ENCODE measurements at places on chromosomes 2 and 18.

DNA sequence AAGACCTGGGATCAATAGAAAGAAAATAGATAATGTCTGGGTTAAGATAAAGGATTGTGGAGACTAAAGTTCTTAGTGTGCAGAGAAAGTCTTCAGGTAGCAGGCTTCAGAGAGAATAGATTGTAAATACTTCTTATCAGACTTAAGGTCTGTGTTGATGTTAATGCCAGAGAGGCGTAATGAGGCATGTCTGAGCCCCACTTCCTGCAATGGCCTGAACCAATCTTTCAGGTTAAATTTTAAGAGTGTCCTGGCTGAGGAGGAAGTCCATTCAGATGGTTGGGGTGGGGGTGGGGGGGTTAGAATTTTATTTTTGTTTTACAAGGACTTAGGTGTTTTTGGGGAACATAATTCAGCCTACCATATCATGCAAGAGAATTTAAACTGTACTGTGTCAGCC is 129.5 kb downstream of the EVA1A start:
- no peak for DNase-seq

GRCh38 chr2:5530011-5530696 is 162.0 kb upstream of the SOX11 start:
- DNase-seq, result no peak

GRCh38 chr2:98839292-98839691 is 96.7 kb downstream of the CRACDL start:
- DNase-seq, result no peak

GRCh38 chr18:965921-966758 is 61.5 kb downstream of the ADCYAP1 start:
- DNase-seq, result no peak

GRCh38 chr2:239519089-239519920 is 118.5 kb upstream of the HDAC4 start:
- DNase-seq, result no peak

- no peak for DNase-seq
Measured at GRCh38 chr2:42897358-42897757, 105.0 kb upstream of the HAAO start.

GRCh38 chr2:171173087-171173486 is 12.4 kb upstream of the TLK1 start:
- no peak for DNase-seq

Measured in SK-MEL-5 (cell line).